ENCODE measurements at places on chromosomes 16 and 17. TPM values are rescaled to one million over a fixed set of nuclear protein-coding genes. Genes with fewer than 3 reads are reported as not detected.
A peak's percentile ranks its signal among the peaks of the same experiment; 100 is the strongest.

Gene LRRC45
- total RNA-seq, result 16.3 TPM

Gene TIGD7
- 15.7 TPM for total RNA-seq

DNA sequence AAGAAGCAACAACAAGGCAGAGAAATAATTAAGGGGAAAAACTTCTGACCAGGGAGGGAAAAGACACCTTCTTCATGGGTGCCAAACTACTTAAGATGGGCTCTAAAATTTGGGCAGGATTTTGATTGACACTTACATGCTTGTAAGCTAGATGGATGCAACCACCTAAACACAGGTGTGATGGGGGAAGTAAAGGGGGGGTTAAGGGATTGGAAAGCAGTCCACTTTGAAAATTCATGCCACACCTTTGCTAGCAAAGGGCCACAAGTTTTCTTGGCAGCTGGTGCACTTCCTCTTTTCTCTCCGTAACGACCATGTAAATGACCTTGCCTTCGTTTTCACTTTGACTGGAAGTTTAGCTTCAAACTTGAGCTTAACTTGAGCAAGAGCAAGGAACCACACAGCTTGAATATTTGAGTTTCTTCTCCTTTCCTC is 14.3 kb upstream of the PRKAR1A start:
- peak; percentile 87 for DNase-seq

GRCh38 chr16:15542261-15542660 is 100.7 kb downstream of the MARF1 start:
- DNase-seq, result no peak

DNA sequence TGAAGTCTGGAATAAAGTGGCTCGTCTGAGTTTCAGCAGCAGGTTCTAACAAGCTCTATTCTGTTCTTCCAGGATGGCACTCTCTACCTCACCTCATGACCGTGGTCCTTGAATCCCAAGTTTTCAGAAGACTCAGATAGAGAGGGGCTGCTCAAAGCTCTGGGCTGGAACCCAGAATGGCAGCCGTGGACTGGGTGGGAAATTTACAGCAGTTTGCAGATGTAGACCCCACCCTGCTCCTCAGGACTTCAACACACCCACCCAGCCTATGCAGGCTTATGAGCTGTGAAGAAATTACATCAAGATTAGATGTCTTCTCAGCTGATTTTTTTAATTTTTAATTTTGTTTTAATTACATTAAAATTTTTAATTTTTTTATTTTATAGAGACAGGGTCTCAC is 59.4 kb downstream of the METRNL start:
- DNase-seq, result no peak

DNA sequence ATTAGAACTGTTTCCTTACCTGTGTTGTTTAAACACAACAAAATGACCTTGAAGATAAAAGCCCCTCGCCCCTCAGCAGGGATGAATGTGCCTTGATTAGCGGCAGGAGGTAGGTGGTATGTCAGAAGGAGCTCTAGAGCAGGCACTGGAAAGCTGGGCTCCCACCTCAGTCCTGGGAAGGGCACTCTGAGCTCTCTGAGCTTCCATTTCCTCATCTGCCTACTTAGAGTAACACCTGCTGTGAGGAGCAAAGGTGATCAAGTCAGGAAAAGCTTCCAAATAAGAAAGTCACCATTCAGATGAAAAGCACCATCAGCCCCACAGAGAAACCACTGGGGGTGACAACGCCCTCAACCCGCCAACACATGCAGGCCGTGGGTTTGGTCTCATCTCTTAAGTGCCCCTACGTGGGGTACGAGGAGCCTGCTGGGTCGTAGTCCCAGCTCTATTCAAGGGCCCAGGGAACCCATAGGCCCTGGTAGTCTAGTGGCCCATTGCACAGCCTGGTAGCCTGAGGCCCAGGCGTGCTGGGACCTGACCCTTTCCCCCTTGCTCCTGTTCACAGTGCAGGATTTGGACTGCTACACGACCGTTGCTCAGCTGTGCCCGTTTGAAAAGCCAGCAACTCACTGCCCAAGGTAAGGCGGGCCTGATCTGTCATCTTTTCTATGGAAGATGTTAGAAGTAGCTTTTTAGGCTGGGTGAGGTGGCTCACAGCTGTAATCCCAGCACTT is 57.3 kb downstream of the CRISPLD2 start:
- no peak for DNase-seq

DNA sequence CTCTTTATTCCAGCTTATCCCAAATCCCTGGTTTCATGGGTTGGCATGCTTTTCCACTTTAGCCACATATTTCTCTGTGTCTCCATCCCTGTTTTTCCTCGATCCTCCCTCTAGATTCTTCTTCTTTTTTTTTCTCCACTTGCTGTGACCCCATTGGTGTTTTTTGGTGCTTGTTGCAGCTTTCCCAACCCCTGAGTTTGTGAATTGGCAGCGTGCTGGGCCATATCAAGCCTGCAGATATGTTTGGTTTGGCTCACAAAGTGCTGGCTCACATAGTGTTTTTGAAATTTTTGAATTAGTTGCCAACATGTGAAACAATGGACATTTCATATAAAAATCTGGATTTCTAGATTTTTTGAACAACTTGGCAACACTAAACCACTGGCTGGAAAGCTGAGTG is 8.8 kb downstream of the GPR139 start:
- DNase-seq, result no peak

DNA sequence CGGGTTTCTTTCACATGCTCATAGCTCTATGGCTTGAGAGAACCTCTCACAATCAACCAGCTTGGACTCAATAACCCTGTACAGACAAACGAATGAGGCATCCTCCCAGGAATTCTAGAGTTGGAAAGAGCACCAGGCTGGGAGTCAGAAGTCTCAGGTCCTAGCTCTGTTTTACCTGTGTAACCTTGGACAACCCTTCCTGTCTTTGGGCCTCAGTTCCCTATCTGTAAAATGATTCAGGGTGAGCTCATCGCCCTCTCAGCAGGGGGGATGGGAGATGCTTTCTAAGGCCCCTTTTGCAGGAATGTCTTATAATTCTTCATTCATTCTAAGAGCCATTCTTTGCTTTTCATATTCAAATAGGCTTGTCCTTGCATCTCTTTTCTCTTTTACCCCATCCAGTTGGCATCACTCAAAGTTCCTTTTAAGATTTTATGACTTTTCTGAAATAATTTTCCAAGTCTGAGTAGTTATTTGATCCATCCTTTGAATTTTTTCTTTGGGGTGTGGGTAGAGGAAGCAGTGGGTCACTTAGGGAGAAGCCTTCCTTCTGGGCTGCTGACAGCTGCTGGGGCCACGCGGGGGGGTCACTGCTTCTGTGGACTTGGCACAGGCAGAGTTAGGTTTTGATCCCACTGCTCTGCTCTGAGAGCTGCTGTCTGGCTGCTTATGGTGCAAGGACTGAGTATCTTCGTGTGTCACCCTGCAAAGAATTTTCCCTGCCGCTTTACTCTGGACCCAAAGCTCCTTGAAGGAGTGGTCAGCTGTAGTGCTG is 102.7 kb downstream of the UTP18 start:
- DNase-seq, result no peak

- DNase-seq, result no peak
Measured at GRCh38 chr16:79325226-79325945, 275.2 kb downstream of the MAF start.

DNA sequence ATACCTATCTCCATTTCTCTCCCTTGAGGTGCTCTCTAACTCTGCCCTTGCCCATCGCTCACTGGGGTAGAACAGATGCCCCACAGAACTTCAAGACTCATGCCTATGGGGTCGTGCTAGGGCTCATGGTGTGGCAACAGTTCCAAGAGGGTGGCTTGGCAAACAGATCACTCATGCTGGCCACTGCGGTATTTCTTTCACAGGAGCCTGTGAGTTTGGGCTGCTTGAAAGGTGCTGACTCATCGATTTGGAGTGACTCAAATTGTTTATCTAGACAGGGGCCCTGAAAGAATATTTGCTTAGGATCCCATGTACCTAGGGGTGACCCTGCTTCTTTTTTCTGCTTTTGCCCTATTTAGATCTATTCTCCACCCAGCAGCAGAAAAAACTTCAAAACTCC is 69.9 kb downstream of the IRX5 start:
- no peak for DNase-seq

DNA sequence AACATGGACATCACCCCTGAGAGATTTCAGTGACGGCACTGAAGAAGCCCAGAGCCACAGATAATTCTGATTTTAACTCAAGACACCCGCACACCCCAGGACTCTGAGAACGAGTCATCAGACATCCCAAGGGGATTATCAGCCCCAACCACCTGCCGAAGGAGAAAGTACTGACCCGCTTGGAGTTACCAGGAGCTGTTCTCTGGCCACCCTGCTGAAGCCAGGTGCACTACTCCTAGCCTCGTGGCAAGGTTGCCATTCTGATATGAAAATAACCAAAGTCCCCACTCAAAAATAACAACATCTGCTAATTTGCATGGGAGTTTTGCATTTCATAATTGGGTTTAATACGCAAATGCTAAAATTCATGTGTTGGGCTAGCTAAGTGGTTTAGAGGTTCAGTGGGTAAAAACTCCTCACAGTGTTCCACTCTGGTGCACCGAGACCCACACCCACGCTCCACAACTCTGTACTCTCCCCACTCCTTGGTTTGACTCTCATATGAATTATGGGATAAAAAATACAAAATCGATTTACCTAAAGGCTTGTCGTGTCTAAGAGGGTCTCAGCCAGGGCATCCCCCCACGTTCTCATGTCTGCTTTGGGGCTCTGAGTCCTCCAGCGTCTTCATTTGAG is 143.0 kb upstream of the NOL11 start:
- peak; percentile 67 for DNase-seq

DNA sequence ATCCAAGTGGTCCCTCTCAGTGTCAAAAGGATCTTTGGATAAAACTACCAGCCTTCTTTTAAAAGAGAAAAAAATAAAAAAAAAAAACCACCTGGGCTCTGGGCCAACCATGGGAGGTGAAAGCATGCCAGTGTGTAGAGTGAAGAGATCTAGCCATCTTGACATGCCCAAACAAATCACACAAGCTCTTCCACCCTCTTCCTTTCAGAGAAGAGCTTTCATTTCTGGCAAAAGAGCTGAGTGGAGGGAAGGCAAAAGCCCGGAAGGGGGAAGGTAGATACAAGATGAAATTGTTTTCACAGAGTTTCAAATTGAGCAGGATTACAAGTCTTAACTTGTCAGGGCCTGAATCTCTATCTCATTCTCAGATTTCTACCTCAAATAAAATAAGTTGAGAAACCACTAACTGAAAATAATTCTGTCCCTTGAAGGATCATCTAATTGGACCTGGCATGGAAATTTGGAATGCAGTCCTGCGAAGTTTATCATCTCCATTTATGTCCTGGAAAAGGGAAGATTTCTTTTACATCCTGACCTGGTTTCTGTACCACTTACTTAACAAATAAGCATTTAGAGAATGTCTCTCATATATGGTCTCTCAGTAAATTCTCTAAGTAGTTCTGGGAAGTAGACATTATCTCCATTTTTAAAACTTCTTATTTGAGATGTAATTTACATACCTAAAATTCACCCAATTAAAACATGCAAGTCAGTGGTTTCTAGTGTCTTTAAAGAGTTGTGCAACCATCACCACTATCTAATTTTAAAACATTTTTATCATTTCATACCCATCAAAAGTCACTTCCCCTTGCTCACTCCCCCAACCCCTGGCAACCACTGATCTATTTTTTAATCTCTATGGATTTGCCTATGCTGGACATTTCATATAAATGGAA is 93.7 kb downstream of the TANGO6 start:
- DNase-seq, result no peak

GRCh38 chr16:87721622-87722585 is 43.9 kb downstream of the KLHDC4 start:
- no peak for DNase-seq

GRCh38 chr16:3514621-3515020 is 13.8 kb downstream of the CLUAP1 start:
- DNase-seq, result no peak

- no peak for DNase-seq
Measured at GRCh38 chr17:79695797-79696609, 34.7 kb upstream of the ENPP7 start.

DNA sequence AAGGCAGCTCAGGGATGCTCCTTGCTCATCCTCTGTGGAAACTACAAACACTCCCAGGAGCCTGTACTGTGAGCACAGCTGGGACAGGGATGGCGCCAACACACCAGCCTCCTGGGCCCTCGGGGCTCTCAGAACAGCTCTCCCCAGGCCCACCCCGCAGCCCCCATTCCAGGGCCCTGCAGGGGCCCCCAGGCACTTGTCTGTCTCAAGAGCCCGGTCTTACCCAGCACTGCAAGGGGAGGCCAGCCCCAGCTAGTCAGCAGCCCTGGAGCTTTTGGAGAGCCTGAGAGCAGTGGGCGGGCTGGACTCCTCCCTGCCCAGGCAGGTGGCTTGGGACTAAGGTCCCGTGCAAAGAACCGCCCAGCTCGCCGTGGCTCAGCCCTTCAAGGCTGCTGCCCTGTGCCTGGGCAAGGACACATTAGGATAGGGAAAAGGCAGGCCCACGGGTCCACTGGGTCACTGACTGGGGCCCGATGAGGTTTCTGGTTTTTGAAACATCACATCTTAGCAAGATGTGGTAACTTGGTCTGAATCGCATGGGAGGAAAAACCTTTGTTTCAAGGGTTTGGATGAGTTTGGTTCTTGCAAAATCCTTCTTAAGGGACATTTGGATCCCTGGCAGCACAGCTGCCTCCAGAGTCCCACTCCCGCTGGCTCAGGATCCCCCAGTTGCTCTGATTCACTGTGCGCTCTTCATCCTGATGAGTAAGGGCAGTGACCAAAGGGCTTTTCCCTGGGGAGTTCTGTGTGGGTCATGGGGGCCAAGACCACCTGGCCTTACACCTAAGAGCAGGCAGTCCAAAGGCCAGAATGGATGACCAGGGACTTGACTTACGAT is 2.8 kb downstream of the DNASE1L2 start:
- no peak for DNase-seq

DNA sequence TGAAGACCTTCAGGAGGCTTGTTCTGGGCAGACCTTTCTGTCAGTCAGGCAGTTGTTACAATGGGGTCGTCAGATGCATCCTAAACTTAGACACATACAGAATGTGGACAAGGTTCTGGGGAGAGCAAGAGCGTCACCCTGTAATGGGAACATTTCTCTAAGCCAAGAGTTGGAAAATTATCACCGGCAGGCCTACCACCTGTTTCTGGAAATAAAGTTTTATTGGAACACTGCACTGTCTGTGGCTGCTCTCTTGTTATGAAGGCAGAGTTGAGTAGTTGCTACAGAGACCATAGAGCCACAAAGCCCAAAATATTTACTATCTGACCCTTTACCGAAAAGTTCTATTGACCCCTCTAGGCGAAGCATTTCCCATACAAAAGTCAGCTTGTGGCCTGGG is 106.2 kb downstream of the CPPED1 start:
- no peak for DNase-seq

- DNase-seq, result no peak
Measured at GRCh38 chr17:71316176-71316897, 804.5 kb upstream of the SOX9 start.

Measured in B cell (primary cell).